ENCODE measurements at places on chromosomes 7 and 10. TPM values are rescaled to one million over a fixed set of nuclear protein-coding genes. Genes with fewer than 3 reads are reported as not detected.

DNA sequence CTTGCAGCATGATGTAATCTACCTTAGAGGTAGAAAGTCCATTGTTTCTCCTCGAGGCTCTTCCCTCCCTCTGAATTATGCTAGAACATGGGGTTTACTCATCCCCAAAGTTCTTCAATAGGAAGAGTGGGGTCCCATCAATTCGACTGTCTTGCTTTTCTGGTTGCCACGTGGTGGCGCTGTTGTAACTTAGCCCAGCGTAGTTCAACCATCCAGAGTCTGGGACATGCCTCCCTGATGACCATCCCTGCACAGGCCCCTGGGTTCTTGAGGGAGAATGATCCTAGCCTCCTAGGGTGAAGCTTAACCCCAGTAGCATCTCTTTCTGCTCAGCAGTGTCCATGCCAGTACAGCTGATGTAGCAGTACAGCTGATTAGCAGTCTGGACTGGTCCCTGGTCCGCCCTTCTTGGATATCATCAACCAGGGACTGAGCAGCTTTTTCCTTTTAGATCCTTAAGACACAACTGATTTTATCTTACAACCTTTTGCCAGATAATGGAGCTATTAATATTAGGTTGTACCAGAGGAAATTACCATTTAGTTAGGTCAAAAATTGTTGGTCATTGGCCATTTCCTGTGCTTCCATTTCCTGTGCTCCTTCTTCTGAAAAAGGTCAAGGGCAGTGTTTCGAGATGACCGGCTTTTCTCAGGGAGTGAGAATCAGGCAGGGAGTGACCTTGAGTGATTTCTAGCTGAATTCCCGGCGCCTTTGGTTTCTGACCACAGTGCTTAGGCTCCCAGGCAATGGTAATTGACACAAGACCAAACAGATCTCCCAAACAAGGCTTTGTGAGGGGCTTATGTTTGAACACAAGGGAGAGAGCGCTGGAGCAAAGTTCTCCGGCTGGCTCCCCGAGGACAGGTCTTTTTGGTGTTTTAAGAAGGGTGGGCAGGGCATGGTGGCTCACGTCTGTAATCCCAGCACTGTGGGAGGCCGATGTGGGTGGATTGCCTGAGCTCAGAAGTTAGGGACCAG lies 65.4 kb downstream of the TACC2 start:
- peak; percentile 83 for DNase-seq

The GTF2IRD1 gene
- total RNA-seq, result 40.5 TPM

DNA sequence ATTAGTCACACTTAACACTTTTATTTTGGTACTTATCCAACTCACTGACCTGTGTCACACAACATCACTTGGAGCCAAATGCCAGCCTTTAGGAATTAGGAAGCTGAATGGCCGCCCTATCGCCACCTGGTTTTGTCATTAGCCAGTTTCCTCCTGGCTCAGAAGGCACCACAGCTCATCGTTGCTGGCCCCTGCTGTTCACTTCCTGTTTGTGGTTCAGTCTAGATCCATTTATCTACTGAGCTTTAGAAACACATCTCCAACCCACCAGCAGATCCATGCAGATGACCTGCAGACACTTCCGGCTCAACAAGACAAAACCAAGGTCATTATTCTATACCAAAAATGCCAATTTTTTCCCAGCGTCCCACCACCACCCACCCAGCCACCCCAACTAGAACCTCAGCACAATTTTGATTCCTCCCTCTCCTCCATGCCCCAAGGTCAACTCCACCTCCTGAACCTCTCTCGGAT lies 193.5 kb upstream of the NEBL start:
- DNase-seq, result no peak

DNA sequence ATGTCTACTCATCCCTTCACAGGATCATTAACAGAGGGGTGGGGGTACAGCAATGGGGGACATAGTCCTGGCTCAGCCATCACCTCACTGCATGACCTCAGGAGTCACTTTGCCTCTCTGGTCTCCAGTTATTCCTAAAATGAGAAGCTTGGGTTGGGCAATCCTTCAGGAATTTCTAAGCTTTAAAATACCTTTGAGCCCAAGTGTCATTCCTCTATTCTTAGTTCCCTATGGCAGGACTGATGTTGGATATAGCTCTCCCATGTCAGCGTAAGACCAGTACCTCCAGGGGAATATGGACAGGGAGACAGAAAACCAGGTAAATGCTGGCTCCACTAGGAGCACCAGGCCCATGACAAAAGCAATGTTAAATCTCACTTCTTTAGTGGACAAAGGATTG lies 34.5 kb downstream of the BLNK start:
- DNase-seq, result no peak

DNA sequence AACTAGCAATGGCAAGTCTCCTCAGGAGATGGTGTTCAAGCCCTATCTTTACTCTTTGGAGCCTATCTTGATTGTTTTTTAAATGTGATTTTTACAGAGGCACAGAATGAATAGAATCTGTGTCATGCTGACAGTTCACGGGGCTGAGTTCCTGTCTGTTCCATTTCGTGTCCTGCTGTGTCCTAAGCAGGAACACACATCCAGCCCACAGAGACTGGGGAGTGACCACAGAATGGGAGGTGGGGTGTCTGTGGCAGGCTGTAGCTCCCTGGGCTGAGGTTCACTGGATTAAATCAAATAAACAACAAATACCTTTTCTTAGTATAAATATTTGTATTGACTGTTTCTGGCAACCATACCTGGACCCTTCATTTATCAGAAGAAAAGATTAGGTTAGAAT lies 73.4 kb upstream of the CARD11 start:
- DNase-seq, result no peak

DNA sequence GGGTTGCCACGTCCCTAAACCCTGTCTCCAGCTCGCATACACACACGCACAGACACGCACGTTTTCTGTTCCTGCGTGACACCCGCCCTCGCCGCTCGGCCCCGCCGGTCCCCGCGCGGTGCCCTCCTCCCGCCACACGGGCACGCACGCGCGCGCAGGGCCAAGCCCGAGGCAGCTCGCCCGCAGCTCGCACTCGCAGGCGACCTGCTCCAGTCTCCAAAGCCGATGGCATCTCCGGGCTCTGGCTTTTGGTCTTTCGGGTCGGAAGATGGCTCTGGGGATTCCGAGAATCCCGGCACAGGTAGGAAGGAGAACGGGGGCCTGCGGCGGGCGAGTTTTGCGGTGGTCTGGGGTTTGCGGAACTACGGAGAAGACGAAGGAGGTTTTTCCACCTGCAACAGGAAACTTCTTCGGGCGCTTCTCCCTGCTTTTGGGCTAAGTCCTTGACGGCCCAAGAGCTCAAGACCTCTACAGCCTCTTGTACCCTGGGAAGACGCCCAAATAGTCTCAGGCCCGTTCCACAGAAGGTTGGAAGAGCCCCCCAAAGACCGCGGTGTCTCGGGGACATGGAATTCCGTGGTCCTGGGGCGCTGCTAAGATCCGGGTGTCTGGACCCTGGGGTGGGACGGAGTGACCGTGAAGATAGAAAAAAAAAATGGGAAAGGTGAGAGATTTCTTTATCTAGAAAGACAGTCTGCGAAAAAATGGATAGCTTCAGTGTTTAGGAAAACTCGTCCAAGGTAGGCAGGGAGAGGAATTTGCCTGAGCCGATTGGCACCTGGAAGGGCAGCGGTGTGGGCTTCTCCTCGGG lies at the start of gene GAD2:
GAD2 (plus strand) TSS at position 190 of the 811 bp plus-strand sequence; CDS start at position 226, 36 bp downstream.
- no peak for DNase-seq

DNA sequence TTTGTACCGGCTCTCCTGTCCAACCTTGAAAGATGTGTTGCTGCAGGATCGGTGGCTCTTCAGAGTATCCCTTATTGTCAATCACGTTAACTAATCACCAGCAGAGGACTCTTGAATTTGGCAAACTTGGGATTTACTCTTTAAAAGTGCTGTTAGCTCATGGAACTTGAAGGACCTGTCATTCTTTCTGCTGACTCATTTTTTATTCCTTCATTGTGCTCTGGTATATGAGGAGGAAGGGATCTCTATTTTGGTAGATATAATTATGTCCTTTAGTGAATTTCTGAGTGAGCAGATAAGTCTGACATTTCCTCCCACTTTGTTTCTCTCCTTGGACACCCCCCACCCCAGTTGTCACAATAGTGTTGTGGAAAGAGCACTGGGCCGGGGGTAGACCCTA lies 175.1 kb upstream of the HDAC9 start:
- no peak for DNase-seq

- DNase-seq, result no peak
Observed at GRCh38 chr7:156778668-156779067, 114.3 kb downstream of the LMBR1 start.
